Nucleus accumbens (tissue), 56 donors: ENCODE measurements at places on chromosomes 2 and 18.
A peak's percentile ranks its signal among the peaks of the same experiment; 100 is the strongest.

GRCh38 chr2:949384-950079 lies 1.1 kb upstream of the SNTG2 start:
- no peak for DNase-seq

DNA sequence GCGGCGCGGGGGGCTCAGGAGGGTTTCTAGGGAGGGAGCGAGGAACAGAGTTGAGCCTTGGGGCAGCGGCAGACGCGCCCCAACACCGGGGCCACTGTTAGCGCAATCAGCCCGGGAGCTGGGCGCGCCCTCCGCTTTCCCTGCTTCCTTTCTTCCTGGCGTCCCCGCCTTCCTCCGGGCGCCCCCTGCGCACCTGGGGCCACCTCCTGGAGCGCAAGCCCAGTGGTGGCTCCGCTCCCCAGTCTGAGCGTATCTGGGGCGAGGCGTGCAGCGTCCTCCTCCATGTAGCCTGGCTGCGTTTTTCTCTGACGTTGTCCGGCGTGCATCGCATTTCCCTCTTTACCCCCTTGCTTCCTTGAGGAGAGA lies 5.2 kb downstream of the PROC start:
- DNase-seq: no peak

DNA sequence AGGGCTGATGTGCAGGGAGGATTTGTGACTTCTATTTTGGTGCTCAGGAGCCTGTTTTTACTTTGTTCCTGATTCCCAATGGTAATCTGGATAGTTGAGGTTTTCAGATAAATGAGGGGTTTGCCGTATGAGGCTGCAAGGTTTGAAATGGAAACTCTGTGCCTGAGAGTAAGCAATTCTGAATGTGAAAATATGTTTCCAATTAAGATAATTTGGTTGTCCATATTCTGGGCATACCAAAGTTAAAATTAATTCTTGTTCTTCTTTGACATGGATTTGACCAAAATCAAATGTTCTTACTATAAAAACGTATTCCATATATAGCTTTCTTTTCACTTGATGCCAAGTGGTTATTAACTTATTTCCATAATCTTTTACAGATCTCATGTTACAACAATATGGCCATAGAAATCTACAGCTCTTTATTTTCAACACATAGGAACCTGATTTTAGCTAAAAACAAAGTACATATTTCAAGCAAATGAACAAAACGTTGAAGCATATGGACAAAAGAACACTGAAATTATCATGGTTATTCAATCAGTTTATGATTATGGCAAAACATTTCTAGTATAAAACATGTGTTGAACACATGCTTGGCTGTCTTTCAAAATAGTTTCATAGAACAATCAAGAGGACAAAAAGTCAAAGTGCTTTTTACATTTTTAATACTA lies 63.4 kb upstream of the ARHGAP28 start:
- no peak for DNase-seq

DNA sequence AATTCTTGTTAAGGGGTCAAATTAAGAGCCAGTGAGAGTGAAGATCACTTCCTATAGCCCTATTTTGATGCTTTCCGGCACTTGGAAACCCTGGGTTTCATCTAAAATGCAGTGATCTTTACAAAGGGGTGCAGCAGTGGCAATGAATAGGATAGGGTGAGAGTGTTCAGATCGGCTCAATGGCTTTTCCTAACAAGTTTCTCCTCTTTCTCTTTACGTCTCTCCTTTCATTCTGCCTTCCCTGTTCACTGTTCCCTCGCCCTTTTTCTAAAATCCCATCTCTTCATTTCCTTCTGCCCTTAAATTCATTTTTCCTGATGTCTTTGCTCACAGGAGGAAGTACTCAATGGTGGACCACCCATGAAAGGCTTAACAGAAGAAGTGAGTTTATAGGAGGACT lies 86.0 kb downstream of the CTIF start:
- no peak for DNase-seq

- DNase-seq: no peak
These were observed 70.2 kb downstream of the FAM124B start for GRCh38 chr2:224331698-224332097.

- no peak for DNase-seq
These were observed 454.4 kb upstream of the MEIS1 start for GRCh38 chr2:65980531-65980930.

DNA sequence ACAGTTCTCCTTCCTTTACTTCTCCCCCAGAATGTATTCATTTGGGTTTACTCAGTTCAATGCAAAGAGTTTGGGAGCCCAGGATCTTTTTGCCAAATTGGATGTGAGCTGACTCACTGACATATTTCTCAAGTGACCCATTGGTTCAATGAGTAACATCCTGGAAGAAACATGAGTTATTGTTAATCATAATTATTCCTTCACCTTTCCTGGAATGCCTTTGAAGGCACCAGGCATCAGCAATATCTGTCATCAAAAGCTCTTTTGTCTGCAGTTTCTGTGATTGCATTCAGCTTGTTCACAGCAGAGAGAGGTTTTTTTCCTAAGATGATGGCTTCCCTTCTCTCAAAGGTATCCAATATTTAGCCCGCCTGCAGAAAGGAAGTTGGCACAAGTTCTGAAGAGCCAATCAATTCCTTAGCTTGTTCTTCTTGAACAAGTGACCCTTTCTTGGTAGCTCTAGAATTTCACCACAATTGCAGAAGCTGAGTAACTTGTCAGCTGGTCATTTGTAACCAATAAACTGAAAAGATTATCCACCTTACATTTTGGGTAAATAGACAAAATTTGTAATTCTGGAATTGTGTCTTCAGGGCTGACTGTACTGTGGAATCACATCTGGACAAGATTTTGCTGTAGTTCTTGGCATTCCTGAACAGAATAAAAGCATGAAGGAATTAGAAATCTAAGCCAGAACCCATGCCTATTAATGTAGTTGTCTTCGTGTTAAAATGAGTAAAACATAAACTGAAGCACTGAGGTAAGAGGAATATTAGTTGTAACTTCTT lies 72.2 kb upstream of the TMEM17 start:
- DNase-seq: no peak

- DNase-seq: no peak
These were observed 17.9 kb upstream of the CAVIN2 start for GRCh38 chr2:191864628-191865374.

DNA sequence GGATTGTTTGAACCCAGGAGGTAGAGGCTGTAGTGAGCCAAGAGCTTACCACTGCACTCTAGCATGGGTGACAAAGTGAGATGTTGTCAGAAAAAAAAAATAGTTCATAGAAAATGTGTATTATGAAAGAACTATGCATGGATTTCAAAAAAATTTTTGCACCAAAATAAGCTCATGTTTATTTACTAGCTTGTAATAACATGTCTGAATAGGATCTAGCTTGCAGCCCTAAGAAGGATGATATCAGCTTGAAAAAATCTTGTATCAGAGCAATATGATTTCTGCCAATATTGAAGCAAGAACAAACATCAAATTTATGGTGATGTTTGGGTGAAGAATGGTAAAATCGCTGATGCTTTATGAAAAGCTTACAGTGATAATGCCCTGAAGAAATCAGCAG lies 97.0 kb upstream of the RFX8 start:
- DNase-seq: no peak

DNA sequence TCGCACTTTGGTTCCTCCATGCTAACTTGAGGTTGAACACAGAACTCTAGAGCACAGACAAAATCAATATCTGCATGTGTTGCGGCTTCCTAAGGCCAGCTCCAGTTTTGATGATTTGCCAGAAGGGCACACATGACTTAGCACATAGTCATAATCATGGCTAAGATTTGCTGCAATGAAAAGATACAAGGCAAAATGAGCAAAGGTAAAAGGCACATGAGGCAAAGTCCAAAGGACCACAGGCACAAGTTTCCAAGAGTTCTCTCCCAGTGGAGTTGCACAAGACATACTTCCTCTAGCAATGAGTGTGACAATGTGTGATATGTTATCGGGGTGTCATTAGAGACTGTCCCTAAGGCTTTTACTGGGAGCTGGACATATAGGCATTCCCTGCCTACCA lies 24.2 kb upstream of the CXXC1 start:
- DNase-seq: no peak

DNA sequence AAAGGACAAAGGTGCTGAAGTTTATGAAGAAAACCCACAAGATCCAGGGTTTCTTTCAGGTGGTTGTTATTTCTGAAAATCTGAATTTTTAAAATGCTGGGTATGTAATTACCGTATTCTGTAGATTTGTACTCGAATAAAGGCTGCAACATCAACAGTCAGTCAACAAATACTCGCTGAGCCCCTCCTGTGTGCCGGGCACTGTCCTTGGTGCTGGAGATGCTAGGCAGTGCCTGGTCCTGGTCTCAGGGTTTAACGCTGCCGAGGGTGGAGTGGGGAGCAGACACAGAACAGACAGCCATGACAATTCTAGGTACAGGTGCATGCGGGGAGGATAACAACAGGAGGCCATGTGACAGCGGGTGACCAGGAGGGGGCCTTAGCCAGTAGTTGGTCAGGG lies 27.2 kb upstream of the PDIA6 start:
- DNase-seq: no peak

DNA sequence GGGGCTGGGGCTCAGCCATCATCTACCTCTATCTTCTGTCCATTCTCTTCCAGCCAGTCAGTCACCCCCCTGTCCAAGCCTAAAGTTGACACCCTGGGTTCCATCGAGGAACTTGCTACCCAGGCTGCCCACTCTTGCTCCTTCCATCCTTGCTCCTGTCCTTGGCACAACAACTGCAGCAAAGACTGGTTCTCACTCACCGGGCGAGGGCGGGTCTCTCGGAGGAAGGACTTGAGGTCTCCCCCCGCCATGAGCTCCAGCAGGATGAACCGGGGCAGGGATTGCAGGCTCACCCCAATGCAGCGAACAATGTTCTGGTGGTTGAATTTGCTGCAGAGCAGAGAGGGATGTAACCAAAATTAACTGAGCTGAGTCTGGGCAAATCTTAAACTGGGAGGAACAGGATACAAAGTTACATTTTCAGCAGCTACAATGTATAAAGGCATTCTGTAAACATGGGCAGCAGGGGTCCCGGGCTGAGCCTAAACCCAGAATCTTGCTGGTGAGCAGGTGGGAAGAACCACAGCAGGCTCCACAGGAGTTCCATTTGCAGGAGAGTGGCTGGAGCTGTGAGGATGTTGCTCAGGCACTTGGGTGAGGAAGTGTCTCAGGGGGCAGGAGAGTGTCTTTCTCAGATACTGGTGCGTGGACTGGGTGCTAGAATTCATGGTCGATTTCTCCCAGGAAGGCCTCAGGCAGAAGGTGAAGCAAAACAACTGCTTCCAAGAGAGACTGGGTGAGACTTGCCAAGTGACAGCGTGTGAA lies 105.5 kb downstream of the CLIP4 start:
- no peak for DNase-seq

DNA sequence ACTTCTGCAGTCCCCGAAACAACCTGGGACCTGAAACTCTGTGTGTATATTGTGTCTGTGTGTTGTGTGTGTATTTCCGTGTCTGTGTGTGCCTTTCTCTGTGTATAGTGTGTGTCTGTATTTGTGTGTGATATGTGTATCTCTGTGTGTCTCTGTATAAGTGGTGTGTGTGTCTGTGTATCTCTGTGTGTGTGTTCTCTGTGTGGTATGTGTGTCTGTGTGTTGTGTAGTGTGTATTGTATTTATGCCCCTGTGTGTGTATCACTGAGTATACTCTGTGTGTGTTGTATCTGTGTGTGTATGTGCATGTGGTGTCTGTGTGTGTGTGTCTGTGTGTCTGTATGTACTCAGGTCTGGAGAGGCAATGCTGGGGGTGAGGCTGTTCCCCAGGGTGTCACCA lies 11.6 kb downstream of the CASP8 start:
- DNase-seq: no peak

- no peak for DNase-seq
These were observed 445.5 kb upstream of the PKDCC start for GRCh38 chr2:41602341-41602740.

- no peak for DNase-seq
These were observed 63.7 kb upstream of the BCL2L11 start for GRCh38 chr2:111057045-111057444.

DNA sequence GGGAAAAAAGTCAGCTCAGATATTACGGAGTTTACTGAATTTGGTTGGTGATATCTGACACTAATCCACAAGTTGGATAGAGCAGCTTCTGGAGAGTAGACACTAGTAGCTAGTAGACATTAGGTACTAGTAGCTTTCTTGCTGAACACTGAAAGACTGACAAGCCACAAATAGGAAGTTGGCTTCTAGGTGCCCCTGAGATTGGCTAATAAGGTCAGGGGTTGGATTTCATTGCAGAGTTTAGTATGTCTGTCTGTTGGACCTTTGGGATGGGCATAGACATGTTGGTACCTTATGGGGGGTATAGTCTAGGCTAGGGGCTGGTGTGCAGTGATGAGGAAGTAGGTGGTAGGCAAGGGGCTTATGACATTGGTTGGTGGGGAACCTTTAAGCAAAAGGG lies 164.9 kb upstream of the LRRTM1 start:
- no peak for DNase-seq

- DNase-seq: no peak
These were observed 354.8 kb downstream of the AKAIN1 start for GRCh38 chr18:4842287-4842686.

- DNase-seq: no peak
These were observed 346.6 kb upstream of the KCNH7 start for GRCh38 chr2:163185160-163185559.

DNA sequence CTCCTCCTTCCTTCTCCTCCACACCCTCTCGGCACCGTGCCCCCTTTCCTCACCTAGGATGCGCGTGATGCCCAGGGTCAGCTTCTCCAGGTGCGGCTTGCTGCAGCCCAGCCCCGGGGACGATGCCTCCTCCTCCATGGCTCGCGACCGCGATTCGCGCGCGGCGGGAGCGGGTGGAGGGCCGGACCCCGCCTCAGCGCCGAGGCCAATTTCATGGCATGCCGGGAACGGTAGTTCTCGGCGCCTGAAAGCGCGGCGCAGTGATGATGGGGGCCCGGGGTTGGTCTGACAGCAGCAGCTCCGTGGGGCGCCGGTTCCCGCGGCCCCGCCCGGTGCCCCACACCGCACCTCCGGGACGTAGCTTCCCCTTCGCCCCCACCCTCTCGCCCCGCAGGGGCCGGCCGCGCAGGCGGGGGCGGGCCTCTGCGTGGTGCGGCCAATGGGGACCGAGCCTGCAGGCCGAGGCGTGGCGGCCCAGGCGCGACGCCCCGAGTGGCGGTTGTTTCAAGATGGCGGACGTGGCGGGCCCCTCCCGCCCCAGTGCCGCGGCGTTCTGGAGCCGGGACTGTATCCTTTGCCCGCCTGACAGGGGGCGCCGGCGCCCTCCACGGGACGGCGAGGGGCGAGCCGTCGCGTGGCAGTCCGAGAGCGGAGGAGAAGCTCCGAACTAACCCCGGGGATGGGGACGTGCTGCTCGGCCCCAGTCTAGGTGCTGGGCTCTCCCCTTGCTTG lies at the start of the genes KIAA1328 and TPGS2:
Gene KIAA1328, plus strand, starts transcription at position 498 of the 732 bp plus-strand sequence. Its CDS starts 12 bp downstream, at position 510.
Gene TPGS2, minus strand, starts transcription at position 373 of the 732 bp plus-strand sequence. Its CDS starts 235 bp downstream, at position 138.
- DNase-seq: peak; percentile 75

GRCh38 chr2:65722028-65722778 lies 289.8 kb upstream of the SPRED2 start:
- no peak for DNase-seq

DNA sequence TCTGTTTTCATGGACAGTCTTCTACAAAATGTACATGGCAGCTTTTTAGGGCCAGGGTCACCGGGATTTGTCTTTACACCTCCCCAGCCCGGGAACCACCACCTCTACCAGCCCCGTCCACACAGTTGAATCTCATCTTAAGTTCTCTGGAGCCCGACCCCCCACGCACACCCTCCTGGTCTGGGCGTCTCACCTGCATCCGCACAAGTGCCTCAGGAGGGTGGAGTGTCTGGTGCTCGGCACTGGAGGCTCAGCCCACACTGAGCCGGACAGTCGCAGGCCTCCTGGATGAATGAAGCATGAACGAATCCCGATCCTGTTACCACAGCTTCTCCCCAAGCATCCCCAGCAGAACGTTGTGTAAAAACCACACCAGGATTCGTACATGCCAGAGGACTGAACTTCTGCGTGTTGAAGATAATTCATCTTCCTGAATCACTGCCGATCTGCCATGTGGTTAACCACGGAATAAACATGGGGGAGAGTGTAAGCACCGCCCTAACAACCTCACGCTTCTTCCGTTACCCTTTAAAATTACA lies 162.0 kb downstream of the RTP5 start:
- no peak for DNase-seq
